Thoracic aorta (tissue), 2 donors: ENCODE measurements at places on chromosomes 13 and 19.

DNA sequence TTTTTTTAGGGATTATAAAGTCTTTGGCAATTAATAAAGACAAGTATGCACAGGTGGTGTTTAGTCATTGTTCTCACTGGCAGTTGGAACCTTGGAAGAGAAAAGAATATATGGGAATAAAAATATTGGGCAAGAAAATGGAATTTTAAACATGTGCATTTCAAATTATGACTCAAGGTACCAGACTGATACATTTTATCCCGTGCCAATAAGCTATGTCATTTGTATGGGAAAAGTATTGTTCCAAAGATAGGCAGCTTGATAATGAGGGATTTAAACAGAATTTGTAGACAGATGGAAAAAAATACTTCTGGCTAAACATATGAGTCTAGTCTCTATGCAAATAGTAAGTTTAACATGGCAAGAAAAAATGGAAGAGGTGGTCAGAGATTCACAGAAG, 169.5 kb upstream of the UFM1 start:
- DNase-seq, result no peak

- DNase-seq, result no peak
Observed at GRCh38 chr19:33201886-33202545, 7.9 kb downstream of the LRP3 start.

DNA sequence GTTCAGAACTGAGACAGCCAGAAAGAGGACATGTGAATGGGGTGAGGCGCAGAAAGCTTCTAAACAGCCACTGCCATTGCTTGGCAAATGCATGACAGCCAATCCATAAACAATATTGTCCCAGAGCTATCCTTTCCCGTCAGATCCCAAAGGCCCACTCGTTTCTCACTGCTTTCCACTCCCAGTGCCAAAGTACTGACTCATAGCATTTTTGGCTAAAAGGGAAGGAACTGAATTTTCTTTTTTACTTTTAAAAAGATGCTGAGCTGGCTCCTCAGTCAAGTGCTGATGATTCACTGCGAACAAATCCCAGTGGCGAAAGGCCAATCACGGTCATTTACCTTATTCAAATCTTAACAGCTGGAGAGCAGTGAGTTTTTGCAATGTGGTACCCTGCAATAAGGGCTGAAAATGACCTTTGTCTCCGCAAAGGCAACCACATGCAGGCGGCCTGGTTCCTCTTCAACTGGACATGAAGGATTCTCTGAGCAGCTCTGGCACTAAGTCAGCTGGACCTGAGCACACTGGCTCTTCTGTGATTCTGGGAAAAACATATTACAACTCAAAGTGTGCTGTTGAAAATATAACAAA, 151.7 kb downstream of the DCLK1 start:
- DNase-seq, result peak; percentile 76

DNA sequence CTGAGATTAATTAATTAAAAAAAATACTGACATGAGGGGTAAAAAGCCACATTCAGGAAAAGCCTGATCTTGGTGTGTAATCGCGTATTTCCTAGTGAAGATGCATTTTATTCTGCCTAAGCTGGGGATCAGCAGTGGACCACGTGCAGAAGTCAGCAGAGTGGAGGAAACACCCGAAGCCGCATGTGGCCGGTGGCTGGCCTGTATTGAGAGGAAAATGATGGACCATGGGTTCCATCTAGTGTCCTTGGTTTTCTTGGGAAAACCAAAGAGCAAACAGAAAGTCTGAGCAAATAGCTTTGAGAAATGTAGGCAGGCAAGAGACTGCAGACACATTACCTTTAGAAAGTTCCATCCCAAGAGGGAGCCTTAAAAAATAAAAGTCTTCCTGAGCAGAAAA, 23.7 kb upstream of the SHISA2 start:
- no peak for DNase-seq

DNA sequence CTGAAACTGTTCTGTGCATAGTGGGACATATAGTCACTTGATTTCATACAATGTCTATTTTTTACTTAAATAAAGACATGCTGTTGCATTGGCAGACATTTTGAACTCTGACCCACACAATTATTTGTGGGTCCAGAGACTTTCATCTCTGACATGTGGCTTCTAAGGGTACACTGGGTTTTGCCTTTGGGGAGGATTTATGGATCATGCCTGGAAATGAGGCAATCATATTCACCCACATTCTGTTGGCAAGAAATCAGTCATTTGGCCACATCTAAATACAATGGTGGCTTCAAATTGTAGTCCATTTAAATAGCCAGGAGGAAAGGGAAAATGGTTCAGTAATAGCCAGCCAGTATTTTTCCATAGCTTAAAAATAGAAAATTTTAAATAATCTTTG, 238.3 kb upstream of the KLF12 start:
- no peak for DNase-seq

DNA sequence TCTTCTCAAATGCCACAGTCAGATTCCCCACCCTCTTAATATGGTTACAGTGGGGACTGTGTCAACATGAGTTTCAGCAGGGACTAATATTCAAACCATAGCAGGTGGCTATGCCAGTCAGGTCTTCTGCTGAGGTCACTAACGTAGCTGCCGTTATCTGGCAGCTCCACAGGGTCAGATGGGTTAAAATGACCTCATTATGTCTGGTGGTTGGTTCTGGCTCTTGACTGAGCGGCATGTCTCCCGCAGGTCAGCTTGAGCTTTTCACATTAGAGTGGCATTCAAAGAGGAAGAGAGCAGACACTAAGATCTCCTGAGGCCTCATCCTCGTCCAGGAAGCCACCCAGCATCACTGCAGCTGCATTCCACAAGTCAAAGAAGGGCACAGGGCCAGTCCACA, 21.4 kb upstream of the IPO5 start:
- DNase-seq, result no peak

GRCh38 chr19:3119693-3120380, 16.0 kb upstream of the GNA15 start:
- DNase-seq, result no peak

GRCh38 chr19:30069535-30070197, 127.6 kb downstream of the URI1 start:
- no peak for DNase-seq

DNA sequence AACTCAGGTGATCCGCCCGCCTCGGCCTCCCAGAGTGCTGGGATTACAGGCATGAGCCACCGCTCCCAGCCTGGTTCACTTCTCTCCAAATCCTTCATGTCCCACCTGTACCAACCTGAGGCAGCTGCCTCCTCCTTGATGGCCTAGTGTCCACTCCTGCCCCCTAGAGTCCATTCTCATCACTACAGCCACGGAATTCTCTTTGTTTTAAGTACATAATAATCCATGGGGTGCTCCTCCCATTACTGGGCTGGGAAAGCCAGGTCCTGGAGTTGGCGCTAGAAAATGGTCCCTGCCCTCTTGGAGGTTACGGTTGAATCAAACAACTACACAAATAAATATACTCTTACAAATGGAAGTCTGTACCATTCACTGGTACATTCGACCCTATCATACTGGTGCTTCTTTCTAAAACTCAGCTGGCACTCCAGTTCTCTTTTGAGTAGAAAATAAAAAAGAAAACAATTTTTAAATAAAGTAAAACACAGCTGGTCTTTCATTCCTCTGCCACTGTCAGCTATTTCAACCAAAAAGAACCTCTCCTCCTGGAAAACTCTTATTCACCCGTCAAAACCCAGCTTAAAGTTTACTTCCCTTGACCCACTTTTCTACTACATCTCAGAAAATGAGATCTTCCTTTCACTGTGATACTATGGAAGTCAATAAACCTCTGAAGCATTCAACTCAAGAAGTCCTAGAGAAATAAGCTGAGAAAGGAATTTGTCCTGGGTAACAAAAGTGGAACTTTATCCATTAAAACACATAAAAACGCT, 22.4 kb upstream of the ARHGEF18 start:
- DNase-seq, result no peak

DNA sequence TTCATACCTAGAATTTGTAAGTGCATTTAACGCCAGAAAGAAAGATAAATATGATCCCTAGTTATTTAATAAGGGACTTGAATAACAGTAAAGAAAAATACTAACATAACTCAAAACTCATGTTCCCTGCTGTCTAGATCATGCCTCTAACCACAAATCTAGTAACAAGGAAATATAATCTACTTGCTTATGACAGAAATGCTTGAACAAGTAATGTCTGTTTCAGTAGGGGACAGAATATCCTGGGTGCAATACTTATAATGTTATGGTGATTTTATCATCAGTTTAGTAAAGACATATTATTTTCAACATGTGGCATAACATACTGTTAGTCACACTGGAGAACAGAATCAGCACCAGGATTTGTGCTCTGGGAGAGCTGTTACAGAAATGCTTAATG, 861.9 kb upstream of the SLITRK1 start:
- DNase-seq, result no peak

GRCh38 chr19:58558066-58558622, at the start of gene UBE2M:
UBE2M (minus strand) TSS chr19:58558611; CDS start chr19:58558381, 230 bp downstream.
- DNase-seq, result no peak

DNA sequence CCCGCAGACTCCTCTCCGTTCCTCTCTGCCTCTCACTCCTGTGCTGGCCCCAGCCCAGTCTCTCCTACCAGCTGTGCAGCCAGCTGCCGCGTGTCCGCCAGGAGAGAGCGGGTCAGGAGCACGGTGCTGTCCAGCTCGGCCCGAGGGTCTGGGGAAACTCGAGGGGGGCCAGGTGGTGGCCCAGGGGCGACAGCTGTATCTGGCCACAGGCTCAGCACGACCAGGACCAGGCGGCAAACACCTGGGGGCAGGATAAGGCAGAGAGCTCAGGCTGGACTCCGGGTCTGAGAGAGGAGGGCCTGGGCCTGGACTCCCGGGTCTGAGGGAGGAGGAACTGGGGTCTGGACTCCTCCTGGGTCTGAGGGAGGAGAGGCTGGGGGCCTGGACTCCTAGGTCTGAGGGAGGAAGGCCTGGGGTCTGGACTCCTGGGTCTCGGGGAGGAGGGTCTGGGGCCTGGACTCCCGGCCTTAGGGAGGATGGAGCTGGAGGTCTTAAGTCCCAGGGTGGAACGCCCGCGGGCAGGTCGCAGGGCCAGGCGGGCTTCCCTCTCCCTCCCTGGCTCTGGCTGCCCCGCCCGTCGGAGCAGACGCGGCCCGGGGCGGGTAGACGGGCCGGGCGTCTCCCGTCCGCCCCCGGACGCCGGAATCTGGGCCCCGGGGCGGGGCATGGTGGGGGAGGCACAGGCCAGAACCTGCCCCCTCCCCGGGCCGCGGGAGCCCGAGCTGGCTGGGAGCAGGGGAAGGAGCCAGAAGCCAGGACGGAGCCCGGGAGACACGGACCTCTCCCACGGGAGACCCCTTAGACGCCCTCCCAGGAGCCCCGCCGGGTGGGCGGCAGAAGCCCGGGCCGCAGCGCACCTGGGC, 1.3 kb downstream of the IL11 start:
- DNase-seq, result no peak

- DNase-seq, result no peak
Observed at GRCh38 chr13:42997381-42997780, 5.3 kb upstream of the EPSTI1 start.

- no peak for DNase-seq
Observed at GRCh38 chr19:58001895-58002369, 688 bp downstream of the ZNF606 start.

DNA sequence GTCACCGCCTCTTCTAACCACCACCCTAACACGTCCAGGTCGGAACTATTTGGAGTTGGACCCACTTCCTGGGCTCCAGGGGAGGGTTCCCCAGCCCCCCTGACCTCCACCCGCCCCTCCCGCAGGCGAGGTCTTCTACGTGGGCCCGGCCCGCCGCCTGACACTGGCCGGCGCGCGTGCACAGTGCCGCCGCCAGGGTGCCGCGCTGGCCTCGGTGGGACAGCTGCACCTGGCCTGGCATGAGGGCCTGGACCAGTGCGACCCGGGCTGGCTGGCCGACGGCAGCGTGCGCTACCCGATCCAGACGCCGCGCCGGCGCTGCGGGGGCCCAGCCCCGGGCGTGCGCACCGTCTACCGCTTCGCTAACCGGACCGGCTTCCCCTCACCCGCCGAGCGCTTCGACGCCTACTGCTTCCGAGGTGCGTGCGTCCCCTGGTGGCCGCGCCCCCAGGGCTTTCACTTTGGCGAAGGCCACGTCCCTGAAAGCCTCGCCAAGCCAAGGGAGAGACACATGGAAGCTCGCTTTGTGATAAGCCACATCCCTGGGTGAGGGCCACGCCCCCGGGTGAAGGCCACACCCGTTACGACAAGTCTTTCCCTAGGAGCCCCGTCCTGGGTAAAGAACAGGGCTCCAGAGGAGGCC, 13.2 kb downstream of the NCAN start:
- DNase-seq, result no peak

DNA sequence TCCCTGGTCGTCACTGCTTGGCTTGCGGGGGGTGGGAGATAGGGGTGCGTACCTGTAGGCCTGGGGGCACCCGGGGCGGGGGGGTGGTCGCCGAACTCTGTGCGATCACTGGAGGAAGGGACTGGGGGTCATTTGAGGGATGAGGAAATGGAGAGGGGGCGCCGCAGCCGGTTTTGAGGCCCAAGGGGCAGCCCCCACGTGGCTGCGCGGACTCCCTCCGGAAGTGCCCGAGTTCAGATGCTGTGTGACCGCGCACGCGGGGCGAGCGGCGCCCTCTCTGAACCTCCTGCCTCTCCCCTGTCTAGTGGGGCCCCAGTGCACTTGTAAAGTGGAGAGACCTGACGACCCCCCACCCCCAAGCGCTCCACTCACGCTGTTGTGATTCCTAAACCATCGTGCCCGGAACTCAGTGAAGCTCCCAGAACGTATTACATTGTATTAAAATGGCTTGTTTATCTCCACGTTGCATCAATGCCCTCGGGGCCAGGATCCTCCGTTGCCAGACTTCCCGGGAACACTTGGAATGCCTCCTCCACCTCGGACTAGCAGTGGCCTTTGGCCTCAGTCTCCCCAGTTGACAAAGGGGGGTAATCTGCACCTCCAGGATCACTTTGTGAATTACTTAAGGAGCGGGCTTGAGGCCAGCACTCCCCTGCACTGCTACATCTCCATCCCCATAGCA, 3.0 kb upstream of the NANOS3 start:
- no peak for DNase-seq

DNA sequence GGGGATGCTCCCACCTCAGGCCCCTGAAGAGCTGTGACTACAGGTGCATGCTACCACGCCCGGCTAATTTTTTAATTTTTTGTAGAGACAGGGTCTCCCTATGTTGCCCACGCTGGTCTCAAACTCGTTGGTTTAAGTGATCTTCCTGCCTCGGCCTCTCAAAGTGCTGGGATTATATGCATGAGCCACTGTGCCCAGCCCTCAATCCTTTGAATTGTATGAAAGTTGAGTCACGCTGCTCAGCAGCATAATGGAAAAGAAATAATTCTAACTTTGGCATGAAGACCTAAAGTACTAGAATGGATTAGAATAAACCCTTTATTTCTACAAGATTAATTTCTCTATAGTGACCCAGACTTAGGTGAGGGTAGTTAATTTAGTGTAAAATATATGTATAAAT, 42.4 kb downstream of the MRPS31 start:
- DNase-seq, result no peak

DNA sequence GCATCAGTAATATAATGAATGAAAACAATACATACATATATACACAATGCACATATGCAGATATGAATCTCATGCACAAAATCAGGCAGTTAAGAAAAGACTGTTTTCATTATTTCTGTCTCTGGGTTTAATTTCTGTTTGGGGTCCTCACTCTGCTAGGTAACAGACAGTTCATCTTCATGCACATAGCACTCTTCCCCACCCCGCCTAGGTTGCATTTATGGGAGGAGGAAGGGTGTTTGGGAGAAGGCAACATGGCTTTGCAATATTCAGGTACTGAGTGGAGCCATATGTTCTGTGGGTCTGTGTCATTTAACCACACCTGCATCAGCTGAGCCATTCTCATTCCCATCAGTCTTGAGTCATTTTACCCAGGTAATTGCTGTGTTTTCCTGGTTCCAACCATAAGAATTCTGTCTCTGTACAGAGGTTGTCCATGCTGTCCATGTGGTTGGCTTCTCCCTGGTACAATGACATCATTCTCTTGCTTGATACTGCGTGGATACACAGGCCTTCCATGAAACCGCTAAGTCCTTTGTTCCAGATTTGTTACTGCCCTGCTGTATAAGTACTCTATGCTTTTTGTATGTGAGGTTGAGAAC, 45.3 kb downstream of the RFC3 start:
- no peak for DNase-seq
